GM12878 (cell line): ENCODE measurements at places on chromosomes 6 and 20. TPM values are rescaled to one million over a fixed set of nuclear protein-coding genes. Genes with fewer than 3 reads are reported as not detected.

DNA sequence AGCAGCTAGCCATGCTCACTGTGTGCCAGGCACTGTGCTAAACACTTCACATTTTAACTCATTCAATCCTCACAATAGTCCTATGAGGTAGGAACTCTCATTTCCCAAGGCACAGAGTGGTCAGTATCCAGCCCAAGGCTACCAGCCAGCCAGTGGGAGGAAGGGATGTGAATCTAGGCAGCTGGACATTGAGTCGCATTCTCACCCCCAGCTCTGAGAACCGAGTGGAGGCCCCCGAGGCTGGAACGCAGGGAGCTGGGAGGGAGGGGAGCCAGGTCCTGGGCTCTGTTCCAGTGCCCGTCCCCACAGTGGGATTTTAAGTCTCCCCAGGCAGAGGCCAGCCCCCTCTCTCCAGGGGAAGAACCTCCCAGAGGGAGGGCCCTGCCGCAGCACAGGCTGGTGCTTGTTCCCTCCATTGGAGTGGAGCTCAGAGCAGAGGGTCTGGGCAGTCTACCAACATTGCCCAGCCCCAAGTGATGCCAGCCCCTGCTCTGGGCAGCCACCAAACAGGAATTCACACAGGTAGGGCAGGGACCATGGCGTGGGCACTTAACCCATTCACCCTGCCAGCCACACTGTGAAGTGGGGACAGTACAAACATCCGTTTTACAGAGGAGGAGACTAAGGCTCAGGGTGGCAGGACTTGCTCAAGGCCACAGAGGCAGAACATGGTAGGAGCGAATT, 131.3 kb downstream of the CEBPB start:
- DNase-seq = no peak

GRCh38 chr20:20712004-20712473, 405 bp downstream of the RALGAPA2 start:
- DNase-seq = no peak

DNA sequence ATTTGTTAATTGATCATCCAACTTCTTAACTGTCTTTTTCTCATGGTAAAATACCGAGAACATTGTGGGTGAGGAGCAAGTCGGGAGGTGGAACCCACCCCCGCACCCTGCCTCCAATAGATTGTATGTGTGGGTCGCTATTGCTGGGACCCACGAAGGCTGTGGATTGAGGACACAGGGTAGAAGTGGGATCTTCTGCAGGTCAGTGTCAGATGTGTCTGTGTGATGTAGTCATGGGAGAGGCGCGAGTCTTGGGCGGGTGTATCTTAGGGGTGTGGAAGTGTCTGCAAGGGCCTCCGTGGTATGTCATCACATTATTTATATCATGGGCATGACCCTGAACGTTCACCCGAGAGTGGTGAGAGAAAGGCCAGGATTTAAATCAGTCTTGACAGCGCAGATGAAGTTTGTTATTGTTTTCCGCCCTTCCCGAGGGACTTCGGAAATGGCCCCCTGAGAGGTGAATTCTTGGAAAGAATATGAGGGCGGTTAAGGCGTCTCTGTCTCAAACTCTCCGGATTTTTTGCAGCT, 472 bp upstream of the PAQR8 start:
- no peak for DNase-seq

DNA sequence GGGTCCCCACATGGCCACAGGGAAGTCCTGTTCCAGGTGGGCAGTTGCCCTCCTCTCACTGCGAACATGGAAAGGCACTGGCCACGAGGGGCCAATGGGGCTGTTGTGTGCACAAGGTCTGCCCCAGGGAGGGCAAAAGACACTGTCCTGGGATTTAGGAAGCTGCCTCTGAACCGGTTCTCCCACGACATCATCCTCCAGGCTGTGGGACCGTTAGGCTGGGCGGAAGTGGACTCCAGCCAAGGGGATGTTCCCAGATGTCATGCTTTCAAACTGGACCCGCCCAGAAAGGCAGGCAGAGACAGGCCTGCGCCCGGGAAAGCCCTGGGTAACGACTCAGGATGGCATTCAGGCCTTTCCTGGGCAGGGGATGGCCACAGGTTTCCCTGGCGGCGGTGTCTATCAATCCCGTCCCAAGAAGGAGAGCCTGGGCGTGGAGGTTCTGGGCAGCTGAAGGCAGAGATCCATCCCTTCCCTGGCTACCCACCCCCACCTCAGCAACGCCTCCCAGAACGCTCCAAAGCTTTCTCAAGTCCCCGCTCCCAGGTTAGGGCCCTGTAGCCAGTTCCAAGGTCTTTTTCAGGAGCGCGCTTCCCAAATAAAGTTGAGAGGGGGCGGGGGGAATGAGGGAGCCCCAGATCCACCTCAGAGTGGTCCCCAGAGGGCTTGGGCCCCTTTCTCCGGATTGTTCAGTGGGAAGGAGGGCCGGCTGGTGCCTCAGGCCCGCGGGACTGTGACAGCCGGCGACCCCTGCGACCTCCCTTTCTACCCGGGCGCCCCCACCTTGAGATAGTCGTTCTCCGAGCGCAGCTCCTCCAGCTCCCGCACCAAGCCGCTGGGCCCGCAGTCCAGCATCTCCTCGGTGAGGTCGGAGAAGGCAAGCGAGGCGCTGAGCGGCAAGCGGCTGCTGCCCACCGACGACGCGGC, 13.8 kb upstream of the TLDC2 start:
- DNase-seq = no peak

DNA sequence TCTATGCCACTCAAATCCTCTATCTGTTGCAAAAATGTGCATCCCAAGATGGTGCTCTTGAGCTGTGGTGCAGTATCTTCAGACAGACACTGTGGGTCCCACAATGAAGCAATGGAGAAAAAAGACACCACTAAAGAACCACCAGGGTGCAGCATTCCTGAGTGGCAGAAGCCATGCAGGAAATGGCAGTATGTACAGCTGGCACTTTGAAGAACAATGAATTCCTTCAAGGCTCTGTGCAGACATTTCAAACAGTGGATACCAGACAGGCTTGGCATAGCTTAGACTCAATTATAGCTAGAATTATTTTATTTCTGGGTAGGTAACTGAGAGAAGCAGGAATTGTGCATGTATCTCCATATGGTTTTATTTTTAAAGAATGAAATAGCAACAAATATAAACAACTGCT, 24.0 kb upstream of the HDAC2 start:
- DNase-seq = no peak

DNA sequence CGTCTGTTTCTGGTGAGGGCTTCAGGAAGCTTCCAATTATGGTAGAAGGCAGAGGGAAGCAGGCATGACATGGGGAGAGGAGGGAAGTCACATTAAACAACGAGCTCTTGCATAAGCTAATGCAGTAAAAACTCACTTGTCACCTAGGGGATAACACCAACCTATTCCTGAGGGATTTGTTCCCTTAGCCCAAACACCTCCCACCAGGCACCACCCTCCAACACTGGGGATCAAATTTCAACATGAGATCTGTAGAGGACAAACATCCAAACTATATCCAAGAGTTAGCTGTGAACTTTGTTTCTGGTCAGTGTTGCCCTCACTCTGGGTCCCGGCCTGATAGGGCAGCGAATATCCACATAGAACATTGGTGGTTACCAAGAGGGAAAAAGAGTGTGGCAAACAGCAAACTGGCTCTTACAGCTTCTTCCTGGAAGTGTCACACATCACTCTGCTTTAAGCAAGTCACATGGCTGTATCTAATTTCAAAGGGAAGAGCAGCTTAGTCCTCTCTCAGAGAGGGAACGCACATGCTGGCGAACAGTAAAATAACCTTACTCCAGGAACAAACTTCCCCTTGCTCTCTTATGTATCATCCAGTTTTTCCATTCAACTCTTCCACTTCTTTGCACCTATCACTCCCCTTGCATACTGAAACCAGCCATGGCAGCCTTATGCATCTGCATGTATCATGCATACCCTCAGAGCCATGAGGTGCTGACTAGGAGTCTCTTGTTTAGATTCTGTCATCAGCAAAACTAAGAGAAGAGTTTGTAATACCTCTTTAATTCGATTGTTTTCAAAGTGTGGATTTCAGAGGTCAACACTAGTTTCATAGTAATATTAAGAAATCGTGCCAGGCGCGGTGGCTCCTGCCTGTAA, 4.8 kb upstream of the MOCS1 start:
- DNase-seq = no peak

CD24 gene
- polyA plus RNA-seq = 4.3 and 5.5 TPM in 2 replicates
